ENCODE measurements at places on chromosomes 1 and 21.

GRCh38 chr1:230076121-230076520 is 9.1 kb downstream of the GALNT2 start:
- peak; percentile 12 for DNase-seq

GRCh38 chr1:87594736-87595383 is 266.2 kb downstream of the LMO4 start:
- no peak for DNase-seq

GRCh38 chr1:39895731-39896480 is 5.8 kb downstream of the MYCL start:
- DNase-seq = no peak

- DNase-seq = no peak
These were observed 1.7 kb downstream of the KHDC4 start for GRCh38 chr1:155932487-155932886.

- DNase-seq = no peak
These were observed 247.0 kb downstream of the PTBP2 start for GRCh38 chr1:96968541-96968940.

Data from bone marrow (tissue), 2 donors.